Kidney (tissue), 22 donors: ENCODE measurements at places on chromosomes 7 and 10. TPM values are rescaled to one million over a fixed set of nuclear protein-coding genes. Genes with fewer than 3 reads are reported as not detected.

Gene A1CF
- polyA plus RNA-seq = 3.8 TPM

Gene SHH
- 2.0 TPM for polyA plus RNA-seq

Gene SPDYE8
- not detected for polyA plus RNA-seq

Gene PON1
- polyA plus RNA-seq = 0.28 TPM

Gene RET
- polyA plus RNA-seq = 1.1 TPM

Gene TAS2R3
- not detected for polyA plus RNA-seq

Gene PTER
- polyA plus RNA-seq = 16.2 TPM

Gene SLC26A5
- not detected for polyA plus RNA-seq

Gene GIMAP6
- 14.3 TPM for polyA plus RNA-seq

Gene IDE
- polyA plus RNA-seq = 8.6 TPM

Gene FFAR4
- polyA plus RNA-seq = 0.11 TPM

Gene KIAA1549
- 1.8 TPM for polyA plus RNA-seq

Gene GIGYF1
- polyA plus RNA-seq = 11.6 TPM

Gene LBX1
- not detected for polyA plus RNA-seq

Gene SPDYE18
- not detected for polyA plus RNA-seq

Gene AKR1C8
- polyA plus RNA-seq = not detected

Gene CNPY1
- polyA plus RNA-seq = not detected

Gene MLXIPL
- polyA plus RNA-seq = 27.9 TPM

Gene TDRD1
- polyA plus RNA-seq = not detected

Gene CTAGE15
- polyA plus RNA-seq = not detected

Gene CALHM2
- polyA plus RNA-seq = 8.0 TPM

Gene CRTAC1
- polyA plus RNA-seq = 7.2 TPM

Gene WEE2
- 0.13 TPM for polyA plus RNA-seq

Gene CAMK1D
- polyA plus RNA-seq = 1.1 TPM
